Liver (tissue), 10 donors: ENCODE measurements at places on chromosomes 3 and 15. TPM values are rescaled to one million over a fixed set of nuclear protein-coding genes. Genes with fewer than 3 reads are reported as not detected.

The SPATA12 gene
- total RNA-seq = not detected

The PLCL2 gene
- 16.5 TPM for total RNA-seq

The FOXL2 gene
- total RNA-seq = not detected

The TGM5 gene
- not detected for total RNA-seq

The CYP11A1 gene
- 2.3 TPM for total RNA-seq

The OR4F6 gene
- not detected for total RNA-seq

DNA sequence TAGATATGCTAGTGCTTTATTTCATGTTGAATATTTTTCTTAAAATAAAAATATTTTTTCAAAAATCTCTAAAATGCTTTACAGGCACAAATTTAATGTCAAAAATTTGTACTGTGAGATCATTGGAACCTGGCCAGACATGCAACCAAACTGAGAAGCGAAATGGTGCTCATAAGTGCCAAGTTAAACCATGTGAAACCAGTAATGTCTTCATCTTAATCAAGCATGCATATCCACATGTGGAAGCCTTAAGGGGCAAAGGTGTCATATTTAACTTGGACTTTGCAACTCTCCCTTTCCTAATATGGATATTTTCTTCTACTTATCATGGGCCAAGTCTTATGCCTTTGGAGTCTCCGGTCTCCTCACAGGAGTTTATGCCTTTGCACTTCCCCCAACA is 208.9 kb upstream of the COL8A1 start:
- H3K27me3 ChIP-seq = no peaks in the 10 kb centered on the region
- H3K36me3 ChIP-seq = no peaks in the 10 kb centered on the region
- no peak overlapping the region for H3K27ac ChIP-seq
- no peaks in the 10 kb centered on the region for H3K4me1 ChIP-seq

DNA sequence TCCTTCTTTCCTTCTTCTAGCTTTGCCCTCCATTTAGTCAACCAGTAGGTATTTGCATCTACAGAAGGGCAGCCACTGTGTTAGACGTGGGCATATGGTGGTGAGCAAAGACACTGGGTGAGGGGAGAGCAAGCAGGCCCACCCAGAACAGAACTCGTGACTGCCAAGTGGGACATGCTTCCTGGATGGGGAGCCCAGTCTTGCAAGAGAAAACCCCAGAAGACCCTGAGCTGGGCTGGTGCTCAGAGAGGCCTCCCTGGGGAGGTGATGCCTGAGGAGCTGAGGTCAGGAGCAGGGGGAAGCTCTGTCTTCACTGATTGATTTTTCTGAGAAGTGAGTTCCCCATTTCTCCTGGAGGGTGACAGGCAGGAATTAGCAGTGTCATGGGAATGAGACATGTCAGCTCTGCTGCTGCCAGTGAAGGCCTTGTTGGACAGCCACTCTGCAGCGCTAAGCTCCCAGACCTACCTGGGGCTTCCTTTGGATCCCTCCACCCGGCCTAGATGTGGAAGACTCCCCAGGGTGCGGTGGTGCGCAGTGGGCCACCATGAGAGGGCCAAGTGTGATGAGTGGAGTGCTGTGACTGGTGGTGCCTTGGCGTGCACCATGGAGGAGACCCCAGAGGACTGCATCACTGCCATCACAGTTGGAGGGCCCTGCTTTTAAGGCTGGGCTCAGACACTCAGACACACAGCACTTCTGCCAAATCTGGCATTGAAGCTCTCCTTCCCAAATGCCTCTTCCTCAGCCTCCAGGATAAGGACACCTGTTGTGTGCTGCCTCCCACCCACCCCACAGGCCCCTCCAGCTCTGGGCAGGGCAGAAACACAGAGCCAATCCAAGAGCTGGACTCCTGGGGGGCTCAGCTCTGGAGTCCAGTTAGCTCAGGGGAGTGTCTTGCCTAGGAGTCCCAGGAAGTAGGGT is 40.0 kb upstream of the TOPBP1 start:
- H3K36me3 ChIP-seq = no peaks in the 10 kb centered on the region
- no peaks in the 10 kb centered on the region for H3K27me3 ChIP-seq
- DNase-seq = no peak
- H3K27ac ChIP-seq = no peak overlapping the region
- no peak overlapping the region for H3K4me3 ChIP-seq

DNA sequence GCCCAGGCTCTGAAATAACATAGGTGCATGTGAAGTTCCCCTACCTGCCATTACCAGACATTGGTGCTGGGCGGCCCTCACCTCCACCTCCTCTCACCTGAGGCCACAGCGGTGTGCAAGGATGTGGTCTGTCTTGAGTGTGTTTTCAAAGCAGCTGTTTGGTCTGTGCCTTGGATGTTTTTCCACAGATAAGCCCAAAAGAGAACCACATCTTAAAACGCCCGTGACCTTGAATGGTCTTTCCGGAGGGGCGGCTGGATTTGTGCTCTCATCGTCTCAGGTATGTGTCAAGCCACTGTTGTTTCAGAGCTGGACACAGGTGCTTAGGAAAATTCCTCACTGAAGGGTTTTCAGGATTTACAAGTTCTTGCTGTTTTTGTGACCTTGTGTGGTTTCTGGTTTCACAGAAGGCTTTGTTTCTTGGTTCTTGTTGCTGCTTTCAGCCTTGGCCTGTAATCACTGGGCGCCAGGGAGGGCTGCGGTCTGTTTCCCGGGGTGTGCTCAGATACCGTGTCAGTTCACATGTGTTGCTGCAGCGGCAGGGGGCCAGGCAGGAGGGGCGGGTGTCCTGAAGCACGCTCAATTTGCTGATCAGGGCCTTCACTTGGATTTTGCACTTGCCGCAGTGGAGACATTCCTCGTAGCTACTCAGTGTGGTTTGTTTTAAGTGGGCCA is 128.4 kb downstream of the IGF1R start:
- no peaks in the 10 kb centered on the region for H3K4me1 ChIP-seq
- peak; percentile 76 for DNase-seq
- no peaks in the 10 kb centered on the region for H3K27me3 ChIP-seq

- H3K4me1 ChIP-seq = no peaks in the 10 kb centered on the region
- H3K27me3 ChIP-seq = no peaks in the 10 kb centered on the region
- DNase-seq = no peak
Measured at GRCh38 chr3:115562636-115563267, 60.6 kb upstream of the GAP43 start.

- H3K4me3 ChIP-seq = no peak overlapping the region
- H3K36me3 ChIP-seq = no peaks in the 10 kb centered on the region
- DNase-seq = no peak
- no peaks in the 10 kb centered on the region for H3K4me1 ChIP-seq
- no peak overlapping the region for H3K27ac ChIP-seq
- H3K27me3 ChIP-seq = no peaks in the 10 kb centered on the region
Measured at GRCh38 chr3:56987238-56987895, 73.1 kb upstream of the SPATA12 start.

GRCh38 chr3:156017352-156018030 is 102.9 kb upstream of the KCNAB1 start:
- no peaks in the 10 kb centered on the region for H3K27me3 ChIP-seq
- H3K4me1 ChIP-seq = no peaks in the 10 kb centered on the region
- no peak overlapping the region for H3K4me3 ChIP-seq
- H3K36me3 ChIP-seq = no peaks in the 10 kb centered on the region
- no peak overlapping the region for H3K27ac ChIP-seq
- DNase-seq = no peak

DNA sequence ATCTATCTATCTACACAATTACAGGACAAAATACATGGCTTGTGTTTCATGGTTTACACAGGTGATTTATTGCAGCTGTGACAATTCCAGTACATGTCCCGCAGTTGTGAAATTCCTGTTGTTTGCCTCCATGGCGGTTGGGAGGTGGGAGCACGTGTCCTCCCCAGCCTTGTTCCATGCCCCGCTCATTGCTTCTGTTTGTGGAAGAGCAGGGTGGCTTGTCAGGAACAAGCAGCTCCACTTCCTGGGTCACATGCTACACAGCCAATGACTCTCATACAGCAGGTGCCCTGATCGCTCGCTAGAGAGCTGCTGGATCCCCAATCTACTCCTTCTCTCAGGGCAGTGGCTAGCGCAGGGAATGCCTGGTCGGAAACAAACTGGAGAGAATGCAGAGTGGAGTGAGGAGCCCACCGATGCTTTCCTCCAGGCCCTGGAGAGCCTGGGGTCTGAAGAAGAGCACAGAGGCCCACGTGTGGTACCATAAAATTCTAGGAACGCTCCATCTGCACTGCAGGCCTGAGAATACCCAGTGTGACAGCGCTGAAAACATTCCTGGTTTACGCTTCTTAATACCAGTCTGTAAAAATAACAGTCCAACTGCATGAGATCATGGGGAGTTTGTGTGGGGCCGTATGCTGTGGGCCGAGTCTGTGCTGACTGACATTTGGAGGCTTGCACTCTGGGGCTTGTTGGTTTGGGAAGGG is 270.6 kb upstream of the RGMA start:
- no peaks in the 10 kb centered on the region for H3K27me3 ChIP-seq
- H3K36me3 ChIP-seq = no peaks in the 10 kb centered on the region
- no peaks in the 10 kb centered on the region for H3K4me1 ChIP-seq
- DNase-seq = no peak
- no peak overlapping the region for H3K4me3 ChIP-seq

GRCh38 chr3:113775516-113775915 is 28.7 kb downstream of the ATP6V1A start:
- no peaks in the 10 kb centered on the region for H3K27me3 ChIP-seq
- DNase-seq = no peak
- H3K36me3 ChIP-seq = no peaks in the 10 kb centered on the region
